ENCODE measurements at places on chromosomes 7 and 10.

DNA sequence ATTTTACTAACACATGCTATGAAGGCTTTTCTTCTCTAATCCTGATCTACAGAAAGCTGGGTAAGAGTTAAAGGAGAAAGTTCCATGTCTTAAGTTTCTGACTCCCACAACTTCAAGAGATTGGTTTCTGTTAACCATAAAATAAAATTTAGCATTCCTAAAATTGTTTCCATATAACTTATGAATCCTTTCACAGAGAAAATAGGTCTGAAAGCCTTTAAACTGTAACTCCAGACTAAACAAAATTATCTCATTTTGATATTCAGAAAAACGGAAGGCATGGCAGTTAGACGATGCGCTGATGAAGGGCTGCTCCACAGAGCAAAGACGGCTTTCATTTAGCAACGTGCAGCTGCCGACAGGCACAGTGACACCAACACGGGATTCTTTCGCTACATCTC is 133.3 kb downstream of the SLC25A13 start:
- DNase-seq: no peak

DNA sequence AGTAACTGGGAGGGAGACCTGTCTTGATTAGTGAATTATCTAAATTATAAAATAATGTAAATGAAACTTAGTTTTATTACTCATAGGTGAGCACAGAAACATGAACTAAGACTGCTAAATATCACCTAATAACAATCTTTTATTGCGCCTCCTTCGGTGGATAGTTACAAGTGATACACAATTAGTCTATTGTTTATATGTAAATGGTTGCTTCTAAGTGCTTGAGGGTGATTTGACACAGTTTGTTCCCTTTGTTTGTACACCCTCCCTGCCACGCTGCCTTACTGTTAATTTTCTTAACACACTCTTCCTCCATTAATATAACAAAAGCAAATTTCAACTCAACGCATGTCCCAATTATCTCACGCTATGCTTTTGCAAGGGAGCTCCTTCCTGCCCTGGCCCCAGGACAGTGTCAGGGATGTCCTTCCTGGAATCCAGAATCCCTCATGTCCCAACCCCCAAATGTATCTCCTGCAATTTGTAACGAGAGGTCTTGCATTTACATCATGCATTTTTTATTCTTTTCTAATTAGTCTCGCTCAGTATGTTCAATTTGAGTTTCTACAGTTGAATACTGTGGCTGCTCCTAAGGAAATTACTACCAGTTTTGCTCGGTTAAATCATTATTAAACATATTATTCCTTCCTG is 4.2 kb downstream of the NPSR1 start:
- DNase-seq: no peak

DNA sequence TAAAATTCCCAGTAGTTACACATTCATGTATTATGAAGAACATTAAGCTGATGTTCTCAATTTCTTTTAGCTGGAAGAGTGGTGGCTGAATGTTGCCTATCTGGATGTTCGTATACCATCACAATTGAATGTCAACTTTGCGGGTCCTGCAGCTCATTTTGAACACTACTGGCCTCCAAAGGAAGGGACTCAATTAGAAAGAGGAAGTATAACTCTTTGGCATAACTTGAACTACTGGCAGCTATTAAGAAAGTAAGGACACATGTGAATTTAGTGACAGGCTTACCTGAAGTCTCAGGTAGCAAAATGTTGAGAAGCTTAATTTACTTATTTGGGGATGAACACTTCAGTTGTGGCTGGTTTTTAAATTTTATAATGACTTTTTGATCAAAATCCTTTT is 15.9 kb downstream of the CROT start:
- no peak for DNase-seq

DNA sequence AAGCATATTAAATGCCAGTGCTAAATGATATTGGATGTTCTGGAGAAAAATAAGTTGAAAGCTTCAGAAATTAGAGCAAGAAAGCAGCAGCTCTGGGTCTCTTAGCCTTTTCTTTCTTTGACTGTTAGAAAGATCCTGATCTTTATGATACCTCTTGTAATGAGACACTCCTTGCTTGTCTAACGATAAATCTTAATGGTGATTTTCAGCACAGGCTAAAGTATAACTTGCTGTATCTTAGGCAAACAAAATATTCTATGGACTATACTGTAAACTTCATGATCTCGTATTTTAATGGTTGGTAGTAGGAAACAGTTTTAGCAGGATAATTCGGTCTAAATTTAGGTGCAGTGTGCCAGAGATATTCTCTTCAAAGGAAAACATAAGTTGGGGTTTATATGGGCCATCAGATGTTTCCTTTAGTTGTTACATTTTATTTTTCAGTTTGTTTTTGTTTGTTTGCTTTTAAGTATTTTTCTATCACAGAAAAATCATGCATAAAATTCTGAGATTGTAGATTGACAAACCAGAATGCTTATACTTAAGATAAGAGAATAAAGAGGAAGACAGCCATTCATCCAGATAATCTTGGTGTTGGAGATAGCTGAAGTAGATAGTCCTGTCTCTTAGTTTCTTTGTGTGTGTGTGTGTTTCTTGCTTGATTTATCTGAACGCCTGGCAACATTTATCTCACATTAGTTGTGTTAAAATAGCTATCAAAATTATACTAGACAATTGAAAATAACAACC is 4.7 kb downstream of the CASD1 start:
- no peak for DNase-seq

DNA sequence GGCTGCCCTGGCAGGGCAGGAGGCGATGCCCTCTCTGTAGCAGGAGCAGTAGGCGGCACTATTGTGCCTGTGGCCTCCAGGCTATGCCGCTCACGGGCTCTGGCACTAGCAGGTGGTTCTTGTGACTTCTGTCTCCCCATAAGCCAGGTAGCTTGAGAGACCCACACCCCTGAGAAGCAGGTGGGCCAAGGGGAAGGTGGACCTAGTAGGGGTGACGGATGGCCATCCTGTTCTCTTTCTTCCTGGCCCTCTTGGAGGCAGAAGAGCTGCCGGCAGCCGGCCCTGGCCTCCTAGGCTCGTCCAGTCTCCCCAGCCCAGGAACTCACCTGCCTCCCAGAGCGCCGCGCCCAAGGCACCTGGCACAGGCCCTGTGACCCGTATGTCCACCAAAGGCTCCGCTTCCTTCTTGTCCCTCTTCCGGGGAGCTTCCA is 15.4 kb downstream of the MMRN2 start:
- DNase-seq: no peak

- no peak for DNase-seq
Measured at GRCh38 chr7:155850766-155851678, 38.8 kb upstream of the SHH start.

GRCh38 chr10:69897432-69897831 is 95.7 kb downstream of the COL13A1 start:
- DNase-seq: no peak

- no peak for DNase-seq
Measured at GRCh38 chr10:86715836-86716235, 40.6 kb upstream of the BMPR1A start.

DNA sequence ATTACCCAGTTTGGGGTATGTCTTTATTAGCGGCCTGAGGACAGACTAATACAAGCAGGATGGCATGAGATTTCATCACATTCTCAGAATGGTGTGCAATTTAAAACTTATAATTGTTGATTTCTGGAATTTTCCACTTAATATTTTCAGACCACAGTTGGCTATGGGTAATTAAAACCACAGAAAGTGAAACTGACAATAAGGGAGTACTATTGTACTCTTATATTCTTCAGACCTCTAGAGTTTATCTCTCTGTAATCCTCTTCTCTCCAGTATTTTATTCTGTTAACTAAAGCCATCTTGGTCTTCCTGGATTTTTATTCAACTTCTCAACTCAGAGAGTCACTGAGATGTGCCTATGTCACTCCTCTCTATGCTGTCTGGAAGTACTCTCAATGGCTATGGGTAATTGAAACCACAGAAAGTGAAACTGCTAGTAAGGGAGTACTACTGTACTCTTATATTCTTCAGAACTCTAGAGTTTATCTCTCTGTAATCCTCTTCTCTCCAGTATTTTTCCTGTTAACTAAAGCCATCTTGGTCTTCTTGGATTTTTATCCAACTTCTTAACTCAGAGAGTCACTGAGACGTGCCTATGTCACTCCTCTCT is 118.3 kb downstream of the PPP1R17 start:
- DNase-seq: no peak

DNA sequence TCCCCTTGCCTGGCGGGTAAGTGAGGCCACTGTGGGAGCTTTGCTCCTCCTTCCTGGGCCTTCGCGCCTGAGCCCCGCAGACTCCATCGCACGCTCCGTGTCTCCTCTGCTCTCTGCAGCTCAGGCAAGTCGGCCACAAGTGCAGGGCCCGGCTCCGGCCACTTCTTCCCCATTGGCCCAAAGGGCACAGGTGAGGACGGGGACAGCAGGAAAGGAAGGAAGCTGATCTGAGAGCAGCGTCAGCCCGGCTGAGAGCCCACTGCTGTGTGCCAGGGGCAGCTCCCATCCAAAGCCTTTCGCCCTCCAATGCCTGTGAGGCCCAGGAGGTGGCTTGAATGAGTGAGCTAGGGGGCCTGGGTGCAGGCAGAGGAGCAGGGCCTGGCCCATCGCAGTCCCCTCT is 33.7 kb upstream of the RHEB start:
- DNase-seq: no peak

- DNase-seq: peak; percentile 78
Measured at GRCh38 chr7:94907026-94907810, at the start of gene PPP1R9A. PPP1R9A (plus strand) TSS chr7:94907594; CDS start chr7:94910114, 2,520 bp downstream.

- DNase-seq: no peak
Measured at GRCh38 chr7:100896732-100897608, 1.3 kb upstream of the ACHE start.

GRCh38 chr7:117083648-117084047 is 130.3 kb downstream of the ST7 start:
- no peak for DNase-seq

DNA sequence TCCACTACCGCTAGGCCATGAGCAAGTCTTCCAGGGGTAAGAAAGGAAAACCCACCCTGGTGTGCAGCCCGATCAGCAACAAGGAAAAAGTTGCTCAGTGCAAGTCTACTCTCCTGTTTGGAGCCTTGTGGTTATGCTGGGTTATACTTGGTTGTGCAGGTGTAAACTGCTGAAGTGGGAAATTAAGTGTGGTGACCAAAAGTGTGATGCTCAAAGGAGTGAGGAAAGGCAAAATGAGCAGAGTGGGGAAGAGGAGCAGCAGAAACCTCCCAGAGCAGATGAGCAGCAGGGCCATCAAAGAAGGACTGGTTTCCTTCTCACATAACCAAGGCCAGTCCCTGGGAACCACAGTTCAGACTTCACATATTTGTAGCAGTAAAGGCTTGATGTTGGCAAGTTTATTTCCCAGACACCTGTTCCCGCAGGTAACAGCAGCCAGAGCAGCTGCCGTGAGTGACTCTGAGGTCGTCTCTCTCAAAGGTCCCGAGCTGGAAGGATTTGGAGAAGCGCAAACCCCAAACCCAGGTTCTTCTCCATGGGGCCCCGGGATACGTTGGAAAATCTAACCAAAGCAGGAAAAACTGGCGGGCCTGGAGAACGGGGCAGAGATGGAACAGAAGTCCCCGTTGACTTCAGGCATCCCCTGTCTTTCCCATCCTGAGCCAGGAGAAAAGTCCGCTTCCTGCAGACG is 607 bp upstream of the SMO start:
- peak; percentile 35 for DNase-seq

GRCh38 chr7:36360244-36360643 is 29.4 kb upstream of the ANLN start:
- no peak for DNase-seq

GRCh38 chr7:115060095-115060870 is 138.4 kb downstream of the MDFIC start:
- DNase-seq: no peak

DNA sequence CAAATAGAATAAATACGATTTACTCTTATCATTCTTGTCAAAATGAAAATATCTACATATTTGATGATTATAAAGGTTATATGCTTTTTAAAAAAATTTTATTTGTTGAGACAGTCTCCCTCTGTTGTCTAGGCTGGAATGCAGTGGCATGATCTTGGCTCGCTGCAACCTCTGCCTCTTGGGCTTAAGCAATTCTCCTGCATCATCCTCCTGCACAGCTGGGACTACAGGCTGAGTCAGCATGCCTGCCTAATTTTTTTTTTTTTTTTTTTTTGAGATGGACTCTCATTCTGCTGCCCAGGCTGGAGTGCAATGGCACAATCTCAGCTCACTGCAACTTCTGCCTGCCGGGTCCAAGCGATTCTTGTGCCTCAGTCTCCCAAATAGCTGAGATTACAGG is 48.9 kb downstream of the PUS7 start:
- DNase-seq: peak; percentile 39

DNA sequence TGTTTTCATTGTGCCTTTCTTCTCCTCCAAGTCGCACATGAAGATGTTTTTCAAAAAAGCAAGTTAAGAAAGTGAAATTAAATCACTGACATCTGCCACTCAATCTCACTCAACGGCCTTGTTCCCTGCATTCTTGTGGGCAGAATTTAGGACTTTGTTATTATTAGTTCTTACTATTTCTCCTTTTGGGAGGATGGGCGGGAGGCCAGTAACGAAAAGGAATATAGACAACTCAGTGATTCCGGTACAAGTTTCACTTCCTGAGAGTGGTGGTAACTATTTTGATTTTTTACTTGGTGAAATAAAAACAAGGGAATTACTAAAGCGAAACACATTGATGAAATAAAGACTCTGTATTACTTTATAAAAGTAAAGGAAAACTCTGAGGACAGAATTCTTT is 231.9 kb upstream of the HABP2 start:
- DNase-seq: no peak

- no peak for DNase-seq
Measured at GRCh38 chr7:143514995-143515735, 37.5 kb downstream of the TAS2R41 start.

DNA sequence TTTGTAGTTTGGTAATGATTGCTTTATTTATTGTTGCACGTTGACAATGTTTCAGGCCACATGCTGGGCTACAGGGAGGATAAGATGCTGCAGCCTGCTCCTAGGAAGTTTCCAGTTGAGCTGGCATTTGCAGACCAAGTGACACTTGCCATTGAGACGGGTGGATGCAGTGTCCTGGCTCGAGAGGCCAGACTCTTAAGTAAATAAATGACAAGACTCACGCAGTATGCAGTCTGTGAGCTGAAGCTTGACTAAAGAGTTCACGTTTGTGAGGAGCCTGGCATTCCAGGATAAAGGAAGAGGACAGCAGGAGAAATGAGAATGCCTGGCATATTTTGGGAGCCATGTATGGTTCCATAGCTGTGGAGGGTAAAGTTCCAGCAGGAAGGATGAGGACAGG is 105.8 kb downstream of the BAMBI start:
- no peak for DNase-seq

DNA sequence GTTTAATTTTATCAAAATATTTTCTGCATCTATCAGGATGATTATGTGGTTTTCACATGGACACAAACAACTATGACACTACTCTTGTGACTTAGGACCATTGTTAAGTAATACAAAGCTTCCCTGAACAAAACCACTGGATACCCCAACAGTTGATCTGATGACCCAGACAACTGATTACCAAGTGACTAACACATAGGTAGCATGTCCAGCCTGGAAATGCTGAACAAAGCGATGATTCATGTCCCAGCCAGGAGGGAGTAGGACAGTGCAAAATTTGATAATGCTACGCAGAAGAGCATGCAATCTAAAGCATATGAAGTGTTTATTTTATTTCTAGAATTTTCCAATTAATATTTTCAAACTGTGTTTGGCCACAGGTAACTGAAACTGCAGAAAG is 8.9 kb upstream of the PNLIP start:
- no peak for DNase-seq

GRCh38 chr7:69540287-69540686 is 58.0 kb upstream of the AUTS2 start:
- no peak for DNase-seq

- DNase-seq: no peak
Measured at GRCh38 chr7:16813232-16813616, 8.4 kb upstream of the AGR2 start.

GRCh38 chr7:38907066-38907465 is 1.9 kb downstream of the VPS41 start:
- DNase-seq: no peak

Measured in A549 (cell line).